ENCODE measurements at places on chromosomes 3 and 15.

GRCh38 chr3:148233403-148233802 lies 464.3 kb upstream of the AGTR1 start:
- DNase-seq, result no peak

DNA sequence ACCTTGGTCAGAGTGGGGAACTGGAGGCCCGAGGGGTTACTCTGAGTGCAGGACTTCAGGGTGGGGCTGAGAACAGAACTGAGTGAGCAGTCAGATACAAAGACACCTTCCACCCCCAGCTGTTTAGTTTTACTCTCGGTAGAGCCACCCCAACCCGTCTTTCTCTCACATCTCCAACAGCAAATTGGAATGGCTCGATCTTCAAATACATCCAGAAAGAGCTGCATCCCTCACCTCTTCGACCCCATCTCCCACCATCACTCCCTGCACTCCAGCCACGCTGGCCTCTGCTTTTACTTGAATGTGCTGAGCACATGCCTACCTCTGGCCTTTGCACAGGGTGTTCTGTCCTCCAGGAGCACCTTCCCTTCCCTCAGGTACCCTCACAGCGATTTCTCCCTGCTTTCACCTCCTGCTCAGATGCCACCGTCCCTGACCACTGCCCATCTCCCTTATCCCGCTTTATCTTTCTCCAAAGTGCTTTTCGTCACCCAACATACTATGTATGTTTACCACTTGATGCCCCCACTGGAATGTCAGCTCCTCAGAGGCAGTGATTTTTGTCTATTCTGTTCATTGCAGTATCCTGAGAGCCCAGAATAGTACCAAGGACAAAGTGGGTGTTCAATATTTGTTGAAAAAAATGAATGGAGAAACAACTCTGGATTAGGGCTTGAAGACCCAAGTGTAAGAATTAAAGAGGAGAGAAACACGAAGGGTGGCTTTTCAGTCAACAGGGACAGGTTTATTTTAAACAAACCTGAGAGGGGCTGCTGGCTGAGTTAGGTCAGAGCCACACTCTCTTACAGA lies 4.4 kb downstream of the CHCHD4 start:
- DNase-seq, result no peak

DNA sequence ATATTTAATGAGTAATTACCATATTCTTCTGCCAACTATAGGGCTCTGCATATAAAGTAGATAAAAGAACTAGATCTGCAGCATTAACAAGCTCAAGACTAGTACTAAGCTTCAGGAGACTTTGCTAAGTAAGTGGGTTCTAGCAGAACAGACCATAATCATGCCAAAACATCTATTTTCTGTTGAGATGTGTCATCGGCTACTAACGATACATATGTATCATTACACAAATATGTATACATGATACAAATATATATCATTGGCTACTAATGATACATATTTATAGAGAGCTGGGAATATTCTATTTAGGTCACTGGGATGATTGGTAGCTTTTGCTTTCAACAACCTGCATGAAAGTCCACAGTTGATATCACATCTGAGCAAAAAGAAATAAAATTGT lies 185.8 kb upstream of the DCBLD2 start:
- no peak for DNase-seq

GRCh38 chr3:169094204-169094603 lies 569.3 kb downstream of the MECOM start:
- DNase-seq, result no peak

GRCh38 chr15:64651601-64652191 lies 123.7 kb downstream of the RBPMS2 start:
- DNase-seq, result no peak

DNA sequence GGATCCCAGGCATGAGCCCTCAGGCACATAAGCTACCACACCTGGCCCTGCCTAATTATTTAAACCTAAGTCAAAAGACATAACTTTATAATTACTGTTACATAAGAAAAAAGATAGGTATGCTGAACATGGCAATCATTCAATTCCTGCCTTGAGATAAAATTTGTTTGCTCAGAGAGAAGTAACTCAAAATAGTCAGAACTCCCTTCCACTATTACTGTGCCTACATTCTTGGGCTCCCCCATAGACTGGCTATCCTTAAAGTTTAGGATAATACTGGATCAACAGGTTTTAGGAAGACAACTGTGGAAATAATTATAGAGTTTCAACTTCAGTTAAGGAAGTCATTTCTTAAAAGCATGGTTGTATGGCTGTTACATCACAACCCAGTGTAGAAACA lies 9.9 kb downstream of the WDR53 start:
- no peak for DNase-seq

DNA sequence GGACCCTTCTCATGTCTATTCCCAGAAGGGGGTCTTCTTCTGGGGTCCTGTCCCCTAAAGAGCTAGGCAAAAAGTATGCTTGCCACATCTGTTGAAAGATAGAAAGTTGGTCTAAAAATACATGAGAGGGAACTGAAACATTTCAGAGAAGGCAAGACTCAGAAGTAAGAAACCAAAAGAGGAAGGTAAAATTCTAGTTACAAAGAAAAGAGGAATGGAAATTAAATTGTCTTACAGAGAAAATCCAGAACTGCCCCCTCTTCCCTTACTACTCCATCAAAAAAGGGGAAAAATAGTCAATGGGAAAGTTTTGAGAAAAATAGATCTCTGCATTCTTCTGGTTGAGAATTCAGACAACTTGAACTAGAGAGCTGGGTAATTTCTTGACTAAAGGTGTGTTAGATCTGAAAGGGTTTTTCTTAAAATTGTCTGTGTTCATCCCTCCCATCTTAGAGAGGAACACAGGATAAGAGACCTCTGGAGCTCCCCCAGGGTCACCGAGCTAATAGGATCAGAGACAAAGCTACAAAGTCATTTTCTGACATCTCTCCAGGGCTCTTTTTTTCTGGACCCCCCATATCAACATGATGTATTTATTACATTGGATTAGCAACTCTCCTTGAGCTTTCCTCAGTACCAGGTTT lies 32.3 kb upstream of the CCR2 start:
- DNase-seq, result no peak

Data from activated T-helper 1 cell treated with anti-CD3 and anti-CD28 coated beads, Interleukin-2, amount 50 U/mL, for 16 hours (primary cell).